NCI-H345 (cell line): ENCODE measurements at places on chromosomes 1 and 21.

- no peak for DNase-seq
Observed at GRCh38 chr21:44628707-44629391, 2.0 kb downstream of the KRTAP10-9 start.

- DNase-seq: no peak
Observed at GRCh38 chr1:168081373-168082007, 55.2 kb downstream of the GPR161 start.

GRCh38 chr1:30988045-30988444 is 77.5 kb downstream of the PUM1 start:
- DNase-seq: no peak

DNA sequence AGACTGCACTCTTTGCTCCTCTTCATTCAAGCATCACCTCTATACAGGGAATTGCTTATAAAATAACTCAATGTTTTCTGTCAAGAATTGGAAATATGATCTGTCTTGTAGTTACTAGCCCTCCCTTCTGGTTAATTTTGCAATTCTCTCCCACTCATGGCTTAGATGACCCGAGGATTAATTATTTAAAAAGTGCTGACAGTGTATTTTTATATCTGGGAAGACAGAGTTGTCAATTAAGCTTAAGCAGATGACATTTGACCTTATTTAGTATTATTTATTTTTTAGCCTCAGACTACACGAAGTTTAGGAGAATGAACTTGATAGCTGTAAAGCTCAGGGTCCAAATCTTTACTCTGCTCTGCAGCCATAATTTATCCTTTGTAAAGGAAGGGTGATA is 538.5 kb downstream of the NEGR1 start:
- DNase-seq: no peak

DNA sequence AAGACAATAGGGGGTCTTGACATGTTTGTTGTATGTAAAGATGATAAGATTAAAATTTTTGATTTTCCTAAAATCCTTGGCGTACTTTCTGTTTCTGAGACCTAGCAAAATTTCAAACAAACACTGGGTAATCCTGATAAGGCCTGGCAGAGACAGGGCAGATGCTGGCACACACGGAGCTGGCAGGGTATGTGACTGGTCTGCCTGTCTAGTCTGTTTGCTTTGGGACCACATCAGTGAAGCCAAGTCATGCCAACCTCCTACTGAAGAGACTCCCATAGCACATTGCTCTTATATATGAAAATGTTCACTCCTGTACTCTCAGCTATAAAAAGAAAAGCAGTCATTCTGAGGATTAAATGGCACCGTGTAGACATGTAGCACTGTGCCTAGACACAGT is 14.1 kb downstream of the TOR3A start:
- DNase-seq: no peak

GRCh38 chr1:57489358-57490036 is 65.6 kb upstream of the DAB1 start:
- DNase-seq: no peak

- DNase-seq: no peak
Observed at GRCh38 chr1:13806108-13806507, 106.1 kb downstream of the PRDM2 start.

DNA sequence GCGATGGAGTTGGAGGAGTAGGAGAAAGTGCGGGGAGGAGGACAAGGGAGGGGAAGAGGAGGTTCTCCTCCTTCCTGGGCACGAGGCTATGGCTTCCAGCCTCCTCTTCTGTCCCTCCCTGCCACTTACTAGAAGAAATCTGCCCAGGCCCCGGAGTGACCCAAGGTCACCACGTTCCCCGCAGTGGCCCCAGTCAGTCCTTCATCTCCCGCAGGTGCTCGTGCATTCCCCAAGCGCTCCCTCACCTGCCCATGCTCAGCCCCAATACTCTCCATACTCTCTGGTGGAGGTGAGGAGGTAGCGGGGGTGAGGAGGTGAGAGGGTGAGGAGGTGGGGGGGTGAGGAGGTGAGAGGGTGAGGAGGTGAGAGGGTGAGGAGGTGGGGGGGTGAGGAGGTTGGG is 85.4 kb downstream of the CCDC185 start:
- no peak for DNase-seq

DNA sequence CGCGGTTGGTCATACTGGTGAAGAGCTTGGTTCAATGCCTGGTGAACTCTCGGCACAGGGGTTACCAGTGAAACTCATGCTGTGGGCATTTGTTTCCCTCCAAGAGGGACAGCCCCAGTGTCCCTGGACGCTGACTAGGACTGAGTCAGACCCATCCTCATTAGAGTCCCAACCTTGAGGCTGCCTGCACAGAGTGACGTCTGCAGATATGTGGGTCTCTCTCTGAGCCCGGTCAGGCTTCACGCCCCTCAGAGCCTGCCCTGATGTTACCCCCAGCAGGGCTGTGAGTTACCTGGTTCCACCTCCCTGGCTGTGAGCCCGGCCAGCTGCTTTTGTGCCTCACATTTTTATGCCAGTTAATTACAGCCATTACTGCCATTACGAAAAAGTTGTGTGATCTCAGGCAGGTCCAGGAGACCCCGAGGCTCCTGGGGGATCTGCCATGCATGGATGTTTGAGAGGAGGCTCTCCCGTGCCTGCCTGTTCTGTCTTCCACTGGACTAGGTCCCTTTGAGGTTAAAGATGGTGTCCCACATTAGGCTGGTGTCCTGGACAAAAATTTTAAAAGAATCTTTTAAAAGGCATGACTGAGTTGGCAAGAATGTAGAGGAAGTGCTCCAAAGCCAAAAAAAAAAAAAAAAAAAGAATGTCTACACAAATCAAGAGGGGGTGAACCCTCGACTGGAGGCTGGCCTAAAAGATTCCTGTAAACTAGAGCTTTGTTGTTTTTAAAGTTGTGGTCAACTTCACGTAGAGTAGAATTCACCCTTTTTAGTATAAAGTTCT is 36.6 kb upstream of the PADI1 start:
- DNase-seq: no peak

DNA sequence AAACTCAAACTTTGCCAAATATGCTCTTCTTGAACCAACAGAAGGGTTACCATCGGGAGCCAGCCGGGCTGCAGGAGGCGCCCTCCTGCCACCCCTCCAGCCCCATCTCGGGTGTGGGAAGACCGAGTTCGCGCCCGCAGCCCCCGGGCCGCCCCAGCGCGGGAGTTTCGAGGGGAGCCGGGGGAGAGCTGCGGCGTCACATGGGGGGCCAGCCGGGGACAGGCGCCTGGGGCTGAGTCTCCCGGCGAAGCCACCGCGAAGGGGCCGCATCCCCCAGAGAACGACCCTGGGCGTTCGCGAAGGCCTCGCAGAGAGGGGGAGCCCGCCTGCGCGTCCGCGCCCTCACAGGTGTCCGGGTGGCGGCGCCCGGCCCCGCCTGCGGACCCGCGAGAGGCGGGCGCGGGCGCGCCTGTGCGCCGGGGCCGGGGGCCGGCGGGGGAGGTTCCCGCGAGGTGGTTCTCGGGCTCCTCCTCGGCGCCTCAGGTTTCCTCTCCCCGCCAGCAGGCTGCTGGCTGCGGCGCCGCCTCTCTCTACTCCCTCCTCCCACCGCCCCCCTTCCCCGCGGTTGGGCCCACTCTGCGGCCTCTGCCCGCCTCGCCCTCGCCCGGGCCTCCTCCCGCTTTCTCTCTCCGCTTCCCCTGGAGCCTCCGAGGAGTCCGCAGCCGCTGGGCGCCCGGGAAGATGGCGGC is at the start of gene RAVER2:
TSS of gene RAVER2 (plus strand) at position 584 of the 689 bp plus-strand sequence. CDS start at position 682, 98 bp downstream.
- DNase-seq: peak; percentile 61

GRCh38 chr1:44777547-44777946 is 2.2 kb downstream of the RPS8 start:
- no peak for DNase-seq

DNA sequence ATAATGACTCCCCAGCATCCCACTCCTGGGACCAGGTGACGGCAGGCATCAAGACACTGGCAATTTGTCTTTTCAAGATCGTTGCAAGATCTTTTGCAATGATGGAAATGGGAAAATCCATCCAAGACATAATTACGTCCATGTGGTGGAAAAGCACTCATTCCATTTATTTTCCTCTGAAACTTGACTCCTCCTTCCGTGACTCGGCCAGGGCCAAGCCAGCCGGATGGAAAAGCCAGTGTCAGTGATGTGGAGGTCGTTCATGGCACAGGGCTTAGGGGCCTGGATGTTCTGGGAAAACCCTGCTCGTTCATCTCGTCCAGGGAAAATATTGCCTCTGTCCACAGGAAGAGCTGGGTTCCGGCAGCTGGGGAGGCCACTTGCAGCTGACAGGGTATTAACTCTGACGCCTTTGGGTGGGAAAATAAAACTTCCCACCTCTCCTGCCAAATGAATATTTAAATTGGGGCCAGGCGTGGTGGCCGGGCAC is 46.2 kb downstream of the C1orf198 start:
- no peak for DNase-seq
